Cardiac atrium fibroblast (primary cell): ENCODE measurements at places on chromosomes 3 and 15. TPM values are rescaled to one million over a fixed set of nuclear protein-coding genes. Genes with fewer than 3 reads are reported as not detected.

The XYLB gene
- 2.6 and 2.7 TPM in 2 replicates for total RNA-seq

The HLTF gene
- 39.5 and 41.8 TPM in 2 replicates for total RNA-seq

The IGSF11 gene
- total RNA-seq, result not detected in 2 replicates

The TRIM42 gene
- total RNA-seq, result not detected in 2 replicates

The AP3B2 gene
- not detected in 2 replicates for total RNA-seq

The TGFBR2 gene
- total RNA-seq, result 336 and 339 TPM in 2 replicates
